ENCODE measurements at places on chromosomes 5 and 9.

DNA sequence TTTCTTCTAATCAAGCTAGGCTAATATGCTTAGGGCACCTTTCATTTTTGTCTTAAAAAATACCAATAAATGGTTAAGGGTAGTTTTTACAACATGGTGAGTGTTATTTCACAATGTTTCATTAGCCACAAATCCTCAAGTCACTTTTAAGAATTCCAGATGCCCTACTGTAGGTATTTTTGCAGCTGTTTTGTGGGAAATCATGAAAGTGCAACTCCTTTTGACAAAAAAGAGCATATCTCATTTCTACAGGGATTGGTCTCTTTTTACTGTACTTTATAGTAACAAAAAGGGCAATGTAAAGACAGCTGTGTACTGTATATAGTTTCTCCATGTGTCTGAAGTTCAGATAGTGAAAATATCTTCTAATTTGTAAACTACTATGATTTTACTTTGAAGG, 28.3 kb upstream of the GAS1 start:
- no peak for DNase-seq

DNA sequence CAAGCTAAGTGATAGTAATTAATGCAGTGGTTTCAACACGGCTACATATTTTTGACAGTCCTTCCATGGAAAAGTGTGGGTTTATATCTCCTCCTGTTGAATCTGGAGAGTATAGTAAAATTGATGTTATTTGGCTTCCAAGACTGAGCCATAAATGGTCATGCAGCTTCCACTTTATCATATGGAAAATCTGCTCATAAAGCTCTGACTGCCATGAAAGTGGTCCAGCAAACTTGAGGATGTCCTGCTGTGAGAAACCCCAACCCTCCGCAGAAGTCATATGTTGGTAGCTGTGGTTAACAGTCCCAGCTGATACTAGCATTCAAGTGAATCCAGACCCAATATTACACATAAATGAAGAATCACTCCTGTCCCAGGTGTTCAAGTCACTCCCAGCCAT, 378.3 kb downstream of the KCTD16 start:
- no peak for DNase-seq

GRCh38 chr9:8206720-8207119, 407.1 kb upstream of the DMAC1 start:
- DNase-seq, result no peak

DNA sequence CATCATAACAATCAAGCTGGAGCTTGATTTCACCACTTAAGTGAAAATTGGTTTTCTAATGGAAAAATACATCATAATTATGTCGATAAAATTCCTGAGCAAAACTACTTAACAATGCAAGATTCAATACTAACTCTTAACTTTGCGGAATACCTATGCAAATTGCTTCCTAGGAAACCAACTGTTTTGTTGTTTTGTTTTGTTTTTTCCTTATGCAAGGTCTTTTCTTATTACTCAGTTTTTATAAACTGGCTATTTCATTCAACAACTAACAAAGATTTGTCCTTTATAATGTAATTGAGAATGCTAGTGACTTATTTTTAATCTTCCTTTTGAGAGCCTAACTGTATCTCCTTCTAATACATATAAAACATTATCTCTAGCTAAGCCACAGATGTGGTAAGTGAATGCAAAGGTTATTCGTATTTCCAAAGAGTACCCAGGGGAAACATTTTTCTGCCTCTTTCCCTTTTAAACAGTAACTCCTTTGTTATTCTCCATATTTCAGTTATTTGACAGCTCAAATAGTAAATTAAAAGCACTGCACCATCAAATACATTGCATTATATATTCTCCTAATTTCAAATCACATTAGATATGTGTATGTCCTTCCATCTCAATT, 609.4 kb downstream of the SLCO4C1 start:
- DNase-seq, result no peak

DNA sequence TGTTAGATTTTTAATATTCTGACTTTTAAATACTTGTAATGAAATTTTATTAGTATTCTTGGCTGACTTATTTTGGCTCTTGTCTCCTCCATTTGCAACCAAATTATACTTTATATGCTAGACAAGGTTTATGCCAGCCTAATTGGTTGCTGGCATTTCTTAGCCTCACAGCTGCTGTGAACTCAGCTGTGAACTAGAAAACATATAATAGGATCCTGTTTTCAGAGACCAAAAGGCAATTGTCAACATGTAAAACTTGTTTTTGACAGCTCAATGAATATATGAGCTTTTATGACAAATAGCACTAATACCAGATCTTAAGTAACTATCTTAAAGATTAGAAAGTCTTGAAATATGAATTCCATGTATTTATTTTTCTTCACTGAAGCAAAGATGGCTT, 25.9 kb downstream of the KIF2A start:
- DNase-seq, result no peak

DNA sequence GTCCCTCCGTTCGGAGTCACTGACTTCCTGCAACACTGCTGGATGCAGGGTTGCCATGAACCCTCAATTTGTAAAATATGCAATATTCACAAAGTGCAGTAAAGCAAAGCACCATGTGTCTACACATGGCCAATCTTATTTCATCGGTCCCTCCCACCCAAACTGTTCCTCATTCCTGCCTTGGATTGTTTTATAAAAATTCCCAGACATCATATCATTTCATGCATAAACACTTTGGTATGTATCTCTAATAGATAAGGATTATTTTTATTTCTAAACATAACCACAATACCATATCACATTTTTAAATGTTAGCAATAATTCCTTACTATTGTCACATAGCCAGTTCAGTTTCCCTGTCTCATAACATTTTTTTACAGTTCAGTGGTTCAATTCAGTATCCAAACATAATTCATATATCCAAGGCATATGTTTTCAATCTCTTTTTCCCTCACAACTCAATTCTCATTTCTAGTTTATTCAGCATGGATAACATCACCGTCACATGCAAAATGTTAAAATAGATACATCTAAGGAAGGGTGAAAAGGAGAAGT, 82.0 kb upstream of the PCAT7 start:
- DNase-seq, result no peak

DNA sequence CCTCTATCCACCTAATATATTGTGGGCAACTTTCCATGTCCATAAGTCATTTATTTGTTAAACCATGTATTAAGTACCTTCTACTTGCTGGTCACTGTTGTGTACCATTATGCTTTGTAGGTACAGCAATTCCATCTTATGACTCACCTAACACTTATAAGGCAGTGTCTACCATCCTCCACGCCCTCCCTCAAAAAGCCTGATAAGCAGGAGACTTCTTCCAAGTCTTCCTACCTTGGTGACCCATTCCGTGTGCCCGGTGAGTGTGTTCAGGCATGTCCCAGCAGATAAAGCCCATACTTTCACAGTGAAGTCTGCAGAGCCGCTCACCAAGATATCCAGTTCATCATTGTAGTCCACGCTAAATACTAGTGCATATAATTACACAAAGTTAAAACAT, 17.4 kb downstream of the FBXW2 start:
- DNase-seq, result no peak

- no peak for DNase-seq
These were observed 15.4 kb downstream of the CCT5 start for GRCh38 chr5:10265245-10266109.

DNA sequence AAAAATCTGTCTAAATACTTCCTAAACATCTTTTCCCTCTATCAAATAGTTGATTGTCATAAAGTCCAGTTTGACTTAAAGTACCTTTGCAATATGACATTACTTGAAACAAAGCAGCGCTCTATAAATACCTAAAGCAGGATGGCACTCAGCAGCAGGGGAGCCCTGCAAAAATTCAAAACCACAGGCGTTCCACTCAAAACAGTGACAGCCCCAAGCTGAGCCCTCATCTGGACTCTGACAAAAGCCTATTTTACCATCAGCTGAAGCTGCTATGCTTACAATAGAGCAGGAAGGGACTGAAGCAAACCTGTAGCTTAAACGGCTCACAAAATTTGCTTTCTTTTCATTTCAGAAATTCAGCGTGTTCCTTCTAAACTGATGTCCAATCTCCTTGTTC, 11.5 kb downstream of the GABRA6 start:
- no peak for DNase-seq

- DNase-seq, result peak; percentile 62
These were observed 19.4 kb downstream of the DCP2 start for GRCh38 chr5:112995764-112996618.

GRCh38 chr5:170738840-170739239, 44.7 kb upstream of the GABRP start:
- DNase-seq, result no peak

GRCh38 chr9:3863111-3863528, 337.3 kb upstream of the RFX3 start:
- DNase-seq, result no peak

- DNase-seq, result no peak
These were observed 12.6 kb downstream of the PDE6A start for GRCh38 chr5:149931992-149932436.

DNA sequence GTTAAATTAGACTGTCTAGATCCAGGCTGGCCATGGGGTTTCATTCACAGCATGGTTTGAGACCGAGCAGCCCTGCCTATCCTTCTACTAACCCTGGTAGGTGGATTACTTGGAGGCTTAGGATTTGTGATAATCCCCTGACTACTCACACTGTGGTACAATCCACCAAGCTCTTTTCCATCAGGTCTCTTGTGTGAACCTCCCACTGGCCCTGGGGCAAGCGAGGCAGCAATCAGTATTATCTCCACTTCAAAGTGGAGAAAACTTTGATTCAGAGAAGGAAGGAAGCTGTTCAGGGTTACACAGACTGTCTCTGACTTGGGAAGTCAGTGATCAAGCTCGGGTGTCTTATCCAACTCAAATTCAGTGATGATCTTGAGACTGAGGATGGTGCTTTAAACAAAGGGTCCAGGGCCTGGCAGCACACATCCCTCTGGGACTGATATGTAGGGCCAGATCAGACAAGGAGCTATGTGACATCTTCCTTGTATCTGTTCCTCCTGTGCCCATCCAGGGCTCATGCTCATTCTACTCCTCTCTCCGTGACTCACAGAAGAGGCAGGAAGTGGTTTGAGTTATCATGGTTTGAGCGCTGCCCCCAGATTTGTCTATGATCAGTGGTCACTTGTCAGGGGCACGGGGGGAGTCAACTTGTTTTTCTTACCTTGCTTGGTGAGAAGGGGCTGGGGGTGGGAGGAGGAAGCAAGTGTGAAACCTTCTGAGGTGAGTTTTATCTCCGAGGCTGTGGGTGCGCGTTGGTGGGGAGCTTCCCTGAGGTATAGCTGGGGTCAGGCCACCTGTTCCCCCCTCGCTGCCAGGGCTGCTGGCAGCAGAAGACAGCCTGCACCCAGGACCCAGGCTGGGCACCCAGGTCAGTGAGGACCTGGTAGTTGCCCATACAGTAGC, 48.6 kb downstream of the RGS3 start:
- no peak for DNase-seq

DNA sequence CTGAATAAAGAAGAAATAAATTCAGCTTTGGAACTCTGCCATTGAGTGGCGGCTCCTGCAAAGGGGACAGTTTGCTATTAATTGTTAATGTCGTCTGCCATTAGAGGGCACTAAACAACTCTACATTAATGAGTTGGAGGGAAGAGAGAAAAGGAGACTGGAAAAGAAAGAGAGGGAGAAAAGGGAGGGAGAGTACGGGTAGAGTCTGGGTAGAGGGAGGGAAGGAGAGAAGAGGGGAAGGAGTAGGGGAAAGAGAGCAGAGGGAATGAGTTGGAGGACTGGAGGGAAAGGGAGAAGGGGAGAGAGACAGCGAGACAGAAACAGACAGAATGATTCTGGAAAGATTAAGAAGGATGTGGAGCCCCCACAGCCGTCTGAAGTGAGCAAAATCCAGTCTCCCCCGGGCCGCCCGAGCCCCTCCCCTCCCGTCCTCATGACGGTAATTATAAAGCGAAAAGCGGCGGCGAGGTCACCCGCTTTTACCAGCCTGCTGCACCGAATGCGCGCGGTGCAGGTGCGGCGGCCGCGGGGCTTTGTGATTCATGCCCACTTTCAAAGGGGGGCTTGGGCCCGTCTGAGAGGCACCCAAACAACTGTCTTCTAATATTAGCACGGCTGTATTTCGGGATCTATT, 1.9 kb upstream of the FST start:
- peak; percentile 42 for DNase-seq

GRCh38 chr5:141779503-141779973, 97.5 kb upstream of the ARAP3 start:
- DNase-seq, result peak; percentile 60

DNA sequence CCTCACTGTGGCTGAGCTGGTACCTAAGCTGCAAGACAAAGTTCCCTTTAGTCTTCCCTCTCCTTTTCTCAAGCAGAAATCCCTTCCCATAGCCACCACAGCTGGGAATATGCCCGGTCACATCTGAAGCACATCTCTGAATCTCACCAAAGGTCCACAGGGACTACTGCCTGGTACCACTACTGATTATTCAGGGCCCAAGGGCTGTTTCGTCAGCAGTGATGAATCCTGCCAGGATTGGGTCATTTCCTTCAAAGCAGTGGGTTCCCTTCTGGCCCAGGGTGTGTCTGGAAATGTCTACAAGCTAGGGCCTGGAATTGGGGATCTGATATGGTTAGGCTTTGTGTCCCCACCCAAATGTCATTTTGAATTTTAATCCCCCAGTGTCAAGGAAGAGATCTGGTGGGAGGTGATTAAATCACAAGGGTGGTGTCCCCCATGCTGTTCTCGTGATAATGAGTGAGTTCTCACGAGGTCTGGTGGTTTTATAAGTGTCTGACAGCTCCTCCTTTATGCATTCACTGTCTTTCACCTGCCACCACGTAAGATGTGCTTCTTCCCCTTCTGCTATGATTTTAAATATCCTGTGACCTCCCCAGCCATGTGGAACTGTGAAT, 83.2 kb upstream of the FST start:
- DNase-seq, result no peak

GRCh38 chr9:120267929-120268328, 312.0 kb downstream of the CDK5RAP2 start:
- no peak for DNase-seq

GRCh38 chr9:2637390-2637789, 15.8 kb downstream of the VLDLR start:
- no peak for DNase-seq

GRCh38 chr5:102536323-102536928, 37.6 kb upstream of the SLCO6A1 start:
- DNase-seq, result no peak

- no peak for DNase-seq
These were observed 114.6 kb downstream of the SYK start for GRCh38 chr9:90916147-90916734.

Data from left ventricle myocardium superior (tissue), 1 donor.